ENCODE measurements at places on chromosomes 13 and 19.

DNA sequence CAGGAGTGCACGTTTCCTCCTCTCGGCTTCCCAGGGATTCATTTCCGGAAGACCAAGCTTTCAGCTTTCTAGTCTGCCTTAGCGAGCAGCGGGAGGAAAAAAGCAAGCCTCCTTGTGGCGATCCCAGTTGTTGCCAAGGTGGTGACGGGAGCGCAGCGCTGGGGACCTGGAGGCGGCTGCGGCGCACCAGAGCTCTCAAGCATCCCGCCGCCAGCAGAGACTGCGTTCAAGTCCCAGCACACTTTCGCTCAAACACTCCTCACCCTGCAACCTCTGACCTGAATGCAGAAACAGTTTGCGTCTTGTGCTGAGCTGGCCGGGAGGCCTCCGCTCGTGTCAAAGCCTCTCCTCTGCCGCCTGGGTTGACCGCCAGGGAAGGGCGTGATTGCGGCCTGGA lies 4.9 kb downstream of the GSX1 start:
- no peak for DNase-seq

DNA sequence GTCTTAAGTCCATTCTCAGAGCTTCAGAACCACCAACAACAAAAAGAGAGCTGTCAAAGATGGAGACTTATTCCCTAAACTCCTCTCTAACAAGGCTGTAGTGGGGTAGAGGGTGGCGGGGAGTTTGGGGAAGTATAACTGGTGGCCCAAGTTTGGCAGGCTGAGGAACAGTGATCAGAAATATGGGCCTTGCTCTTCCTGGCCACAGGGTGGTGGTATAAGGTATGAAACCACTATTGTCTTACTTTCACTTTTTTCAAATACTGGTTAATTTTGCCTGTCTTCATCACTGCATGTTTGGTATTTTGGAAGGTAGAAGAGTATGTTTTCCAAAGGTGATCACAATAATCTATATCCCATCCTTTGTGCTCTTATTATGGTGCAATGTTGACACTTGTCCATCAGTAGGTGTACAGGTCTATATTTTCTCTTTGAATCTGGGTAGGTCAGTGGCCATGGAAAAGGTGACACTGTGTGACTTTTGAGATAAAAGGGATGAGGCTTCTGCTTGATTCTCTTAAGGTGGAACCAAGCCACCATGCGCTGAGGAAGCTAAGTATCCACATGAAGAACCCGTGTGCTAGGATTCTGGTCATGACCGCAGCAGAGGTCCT lies 23.2 kb upstream of the GPC5 start:
- no peak for DNase-seq

GRCh38 chr19:15419413-15420025 lies 731 bp upstream of the AKAP8L start:
- DNase-seq = peak; percentile 31

DNA sequence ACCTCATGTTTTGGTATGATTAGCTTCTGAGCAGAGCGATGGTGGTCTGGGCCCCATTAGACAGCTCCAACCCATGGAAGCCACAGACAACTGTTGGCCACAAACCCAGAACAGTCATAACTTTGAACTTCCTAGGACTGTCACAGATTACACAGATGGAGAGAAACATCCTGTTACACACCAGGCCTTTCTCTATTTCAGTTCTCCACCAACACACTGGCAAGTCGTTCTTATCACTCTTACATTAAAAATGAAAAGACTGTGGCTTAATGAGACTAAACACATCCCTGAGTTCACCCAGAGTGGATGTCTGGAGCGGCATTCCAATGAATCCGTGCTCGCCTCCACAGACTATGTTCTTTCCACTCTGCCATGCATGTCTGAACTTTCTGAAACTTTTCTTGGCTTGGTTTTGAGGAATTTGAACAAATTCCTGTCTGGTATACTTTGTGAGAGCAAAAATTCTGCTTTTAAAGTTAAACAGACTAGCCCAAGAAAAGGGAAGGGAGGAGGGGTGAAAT lies 109.1 kb downstream of the NALCN start:
- no peak for DNase-seq

DNA sequence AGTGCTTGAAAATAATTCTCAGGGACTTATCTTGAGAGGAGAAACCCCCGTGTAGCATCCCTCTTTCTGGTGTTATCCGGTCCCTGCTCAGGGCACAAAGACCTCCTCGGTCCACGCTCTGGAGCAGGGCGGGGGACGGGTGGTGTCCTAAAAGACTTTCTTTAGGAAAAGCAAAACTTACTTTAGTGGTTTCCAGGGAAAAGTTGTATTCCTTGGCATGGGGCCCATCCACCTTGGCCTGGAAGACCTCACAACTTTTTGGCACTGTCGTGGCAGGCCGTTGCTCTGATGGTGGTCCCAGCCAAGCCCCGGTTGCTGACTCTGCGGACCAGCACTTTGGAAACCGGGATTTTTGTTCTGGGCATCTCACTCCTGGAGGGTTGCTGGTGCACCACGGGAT lies 2.7 kb downstream of the AMER2 start:
- DNase-seq = no peak

DNA sequence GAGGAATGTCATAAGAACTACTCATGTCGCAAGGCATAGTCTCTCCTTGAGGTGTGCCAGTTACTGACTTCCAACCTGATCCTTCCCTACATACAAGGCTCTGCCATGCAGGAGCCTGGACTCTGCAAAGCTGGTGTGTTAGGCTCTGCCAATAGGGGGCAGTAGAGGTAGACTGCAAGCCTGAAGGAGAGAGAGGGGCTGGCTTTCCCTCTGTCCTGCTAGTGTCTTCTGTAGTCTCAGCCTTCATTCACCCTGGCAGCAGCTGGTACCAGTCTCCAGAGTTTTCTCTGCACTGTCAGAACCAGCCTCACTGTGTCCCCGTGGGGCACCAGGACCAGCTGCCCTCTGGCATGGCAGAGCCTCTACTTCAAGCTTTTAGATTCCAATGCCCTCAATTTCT lies 14.5 kb downstream of the SHISA2 start:
- peak; percentile 56 for DNase-seq

DNA sequence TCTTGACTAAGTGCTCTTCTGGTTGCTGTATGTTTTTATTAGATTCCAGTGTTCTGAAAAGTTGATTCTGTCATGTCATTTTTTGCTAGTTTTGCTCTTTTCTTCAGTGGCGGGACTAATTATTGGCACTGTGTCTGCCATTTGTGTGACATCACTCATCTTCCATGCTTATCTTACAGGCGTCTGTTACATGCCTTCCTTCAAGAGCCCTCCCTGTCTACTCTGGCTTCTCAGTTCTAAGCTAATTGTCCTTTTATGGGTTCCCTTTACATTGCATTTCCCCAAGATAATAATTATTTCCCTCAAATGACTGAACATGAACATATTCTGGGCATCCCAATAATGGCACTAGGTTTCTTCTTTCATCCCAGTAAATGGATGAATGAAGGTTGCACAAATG lies 459.1 kb downstream of the DCT start:
- no peak for DNase-seq
